ENCODE measurements at places on chromosomes 5 and 9.

GRCh38 chr9:98864281-98865174 lies 57.1 kb downstream of the GALNT12 start:
- no peak for DNase-seq

GRCh38 chr9:87270221-87270847 lies 227.3 kb upstream of the DAPK1 start:
- no peak for DNase-seq

- peak; percentile 52 for DNase-seq
Observed at GRCh38 chr5:76641514-76642120, 18.4 kb upstream of the F2RL2 start.

GRCh38 chr9:12874395-12874794 lies 99.6 kb downstream of the LURAP1L start:
- no peak for DNase-seq

DNA sequence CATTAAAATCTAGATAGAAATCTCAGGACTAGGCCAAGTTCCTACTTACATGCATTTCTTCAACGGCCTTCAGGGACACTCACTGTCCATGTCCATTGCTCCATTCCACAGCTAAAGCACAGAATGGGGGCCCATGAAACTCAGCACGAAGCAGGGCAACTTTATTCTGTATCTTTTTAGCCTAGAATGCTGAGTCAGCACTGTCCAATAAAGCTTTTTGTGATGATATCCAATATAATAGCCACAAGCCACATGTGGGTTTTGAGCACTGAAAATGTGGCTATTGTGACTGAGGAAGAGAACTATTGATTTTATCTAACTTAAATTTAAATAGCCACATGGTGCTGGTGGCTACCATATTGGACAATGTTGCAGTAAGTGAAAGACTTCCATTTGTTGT lies 21.6 kb downstream of the OTP start:
- DNase-seq, result no peak

GRCh38 chr9:127884427-127884911 lies 7.0 kb upstream of the AK1 start:
- no peak for DNase-seq

- DNase-seq, result no peak
Observed at GRCh38 chr5:88396000-88396535, 127.4 kb upstream of the TMEM161B start.

DNA sequence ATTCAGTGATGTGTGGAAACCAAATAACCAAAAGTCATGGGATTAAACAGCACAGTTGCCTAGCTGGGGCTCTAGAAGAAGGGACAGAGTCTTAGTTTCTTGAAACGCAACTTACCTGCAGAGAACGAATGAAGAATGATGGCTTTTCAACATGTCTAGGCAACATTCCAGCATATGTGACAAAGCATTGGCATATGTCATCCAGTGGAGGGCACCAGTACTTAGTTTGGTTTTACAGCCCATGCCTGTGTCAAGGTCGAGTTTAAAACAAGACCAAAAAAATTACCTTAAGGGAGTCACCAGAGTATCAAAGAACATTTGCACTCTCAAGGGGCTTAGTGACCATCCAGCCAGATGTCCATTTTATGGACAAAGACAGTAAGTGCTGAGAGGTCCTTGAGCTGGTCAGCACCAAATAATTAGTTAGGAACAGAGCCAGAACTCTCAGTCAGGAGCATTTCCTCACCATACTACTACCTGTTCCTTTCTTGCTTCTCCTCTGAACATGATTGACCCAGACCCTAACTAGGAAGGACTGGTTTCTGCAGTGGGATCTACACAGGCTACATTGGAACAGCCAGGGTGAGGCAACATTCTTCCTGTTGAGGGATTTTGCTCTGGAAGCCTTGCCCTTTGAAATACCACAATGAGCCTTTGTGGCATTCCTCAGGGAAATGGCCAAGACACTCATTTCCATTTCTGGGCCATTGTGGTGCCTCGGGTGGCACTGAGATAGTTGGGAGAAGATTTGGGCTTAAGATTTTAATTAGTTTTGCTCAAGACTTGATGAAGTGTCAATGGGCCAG lies 75.4 kb upstream of the ANKH start:
- no peak for DNase-seq

- DNase-seq, result no peak
Observed at GRCh38 chr5:158013939-158014338, 155.0 kb upstream of the CLINT1 start.

- no peak for DNase-seq
Observed at GRCh38 chr9:130639124-130639765, 25.1 kb upstream of the PRDM12 start.

DNA sequence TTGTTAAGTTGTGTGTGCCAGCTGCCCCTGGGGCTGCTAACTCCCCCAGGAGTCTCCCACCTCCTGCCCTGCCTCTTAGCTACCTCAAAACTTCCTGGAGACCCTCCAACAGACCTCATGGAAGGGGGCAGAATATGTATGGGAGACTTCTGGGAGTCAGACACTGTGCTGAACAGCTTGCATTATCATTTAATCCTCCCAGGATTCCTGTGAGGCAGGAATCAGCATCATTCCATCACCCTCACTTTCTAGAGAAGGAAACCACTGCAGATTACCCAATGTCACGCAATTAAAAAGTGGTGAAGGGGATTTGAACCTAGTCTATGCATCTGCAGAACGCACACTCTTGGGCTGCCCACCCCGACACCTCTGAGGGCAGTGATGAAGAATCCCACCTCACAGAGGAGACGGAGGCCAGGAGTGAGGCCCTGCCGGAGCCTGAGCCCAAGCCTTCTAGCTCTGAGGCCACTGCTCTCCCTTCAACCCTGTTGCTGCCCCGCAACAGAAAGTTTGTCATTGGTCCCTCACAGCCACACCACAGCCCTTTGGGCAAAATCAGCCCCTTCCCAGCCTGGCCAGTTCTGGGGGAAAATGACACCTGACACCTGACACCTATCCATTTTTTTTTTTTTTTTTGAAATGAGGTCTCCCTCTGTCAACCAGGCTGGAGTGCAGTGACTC lies 30.3 kb upstream of the IL17B start:
- DNase-seq, result no peak

GRCh38 chr5:149904293-149904886 lies 40.2 kb downstream of the PDE6A start:
- no peak for DNase-seq

GRCh38 chr5:10734037-10734709 lies 26.9 kb downstream of the DAP start:
- no peak for DNase-seq

DNA sequence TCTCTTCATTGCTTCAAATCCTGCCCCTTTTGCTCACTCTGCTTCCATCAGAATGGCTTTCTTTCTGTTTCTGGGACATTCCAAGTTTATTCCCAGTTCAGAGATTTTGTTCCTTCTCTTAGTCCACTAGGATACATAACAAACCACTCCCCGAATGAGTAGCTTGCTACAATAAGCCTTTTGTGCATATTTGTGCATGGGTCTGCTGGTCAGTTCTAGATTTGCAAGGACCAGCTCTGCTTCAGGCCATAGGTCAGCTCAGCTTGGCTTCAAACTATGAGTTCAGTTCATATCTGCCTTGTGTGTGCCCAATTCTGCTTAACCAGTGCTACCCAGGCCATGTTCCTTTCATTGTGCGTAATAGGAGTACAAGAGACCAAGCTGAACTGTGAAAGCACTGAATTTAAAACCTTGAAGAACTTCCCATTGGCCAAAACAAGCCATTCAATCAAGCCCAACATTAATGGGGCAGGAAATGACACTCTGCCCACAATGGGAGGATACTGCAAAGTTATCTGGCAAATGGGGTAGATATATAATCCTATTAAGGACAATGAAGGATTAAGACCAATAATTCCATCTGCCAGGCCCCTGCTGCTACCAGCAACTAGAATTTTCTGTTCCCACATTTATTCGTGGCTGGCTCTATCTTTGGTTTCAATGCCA lies 328.8 kb downstream of the PRELID2 start:
- no peak for DNase-seq

DNA sequence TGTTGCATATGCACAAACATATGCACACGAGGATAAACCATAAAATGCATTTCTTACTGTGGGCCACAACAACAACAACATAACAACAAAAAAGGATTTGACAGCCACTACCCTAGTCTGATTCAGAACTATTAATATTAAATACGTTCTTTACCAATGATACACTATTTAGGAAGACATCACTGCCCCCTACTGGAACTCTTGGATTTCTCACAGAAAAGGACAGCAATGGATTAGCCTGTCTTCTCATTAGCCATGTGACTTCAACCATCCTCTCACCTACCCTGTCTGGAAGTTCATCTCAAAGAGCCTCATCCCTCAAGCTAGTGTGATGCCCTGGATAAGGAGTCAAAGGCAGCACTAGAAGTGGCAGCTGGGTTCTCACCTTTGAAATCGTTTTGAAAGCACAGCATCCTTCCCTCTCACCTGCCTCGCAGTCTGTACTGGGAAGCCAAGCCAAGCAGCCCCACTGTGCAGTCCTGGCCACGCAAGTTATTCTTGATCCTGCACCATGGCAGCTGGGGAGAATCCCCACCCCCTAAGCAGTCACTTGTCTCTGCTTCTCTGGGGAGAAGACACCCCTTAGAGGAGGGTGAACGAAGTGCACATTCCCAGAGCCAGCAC lies 64.6 kb downstream of the SH3TC2 start:
- DNase-seq, result no peak

DNA sequence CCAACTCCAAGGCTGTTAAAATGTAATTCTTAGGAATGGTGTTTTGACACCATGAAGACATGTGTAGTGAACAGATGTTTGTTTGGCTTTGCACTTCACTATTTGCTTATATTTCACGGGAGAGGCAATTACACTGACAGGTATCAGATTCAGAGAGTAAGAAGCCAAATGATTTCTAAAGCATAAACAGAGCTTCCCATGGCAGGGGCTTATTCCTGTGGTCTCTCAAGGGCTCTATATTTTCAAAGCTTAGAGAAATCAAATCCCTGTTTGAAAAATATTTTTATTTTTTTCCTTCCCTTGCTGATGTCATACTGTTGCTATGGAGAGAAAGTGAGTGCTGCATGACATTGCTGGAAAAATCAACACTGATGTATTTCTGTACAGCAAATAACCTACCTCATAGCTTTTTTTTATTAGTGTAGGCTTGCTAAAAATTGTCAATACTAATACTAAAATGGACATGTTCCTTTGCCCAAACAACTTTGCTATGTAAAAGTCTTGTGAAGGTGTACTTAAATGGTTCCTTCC lies 161.4 kb downstream of the GIN1 start:
- no peak for DNase-seq

DNA sequence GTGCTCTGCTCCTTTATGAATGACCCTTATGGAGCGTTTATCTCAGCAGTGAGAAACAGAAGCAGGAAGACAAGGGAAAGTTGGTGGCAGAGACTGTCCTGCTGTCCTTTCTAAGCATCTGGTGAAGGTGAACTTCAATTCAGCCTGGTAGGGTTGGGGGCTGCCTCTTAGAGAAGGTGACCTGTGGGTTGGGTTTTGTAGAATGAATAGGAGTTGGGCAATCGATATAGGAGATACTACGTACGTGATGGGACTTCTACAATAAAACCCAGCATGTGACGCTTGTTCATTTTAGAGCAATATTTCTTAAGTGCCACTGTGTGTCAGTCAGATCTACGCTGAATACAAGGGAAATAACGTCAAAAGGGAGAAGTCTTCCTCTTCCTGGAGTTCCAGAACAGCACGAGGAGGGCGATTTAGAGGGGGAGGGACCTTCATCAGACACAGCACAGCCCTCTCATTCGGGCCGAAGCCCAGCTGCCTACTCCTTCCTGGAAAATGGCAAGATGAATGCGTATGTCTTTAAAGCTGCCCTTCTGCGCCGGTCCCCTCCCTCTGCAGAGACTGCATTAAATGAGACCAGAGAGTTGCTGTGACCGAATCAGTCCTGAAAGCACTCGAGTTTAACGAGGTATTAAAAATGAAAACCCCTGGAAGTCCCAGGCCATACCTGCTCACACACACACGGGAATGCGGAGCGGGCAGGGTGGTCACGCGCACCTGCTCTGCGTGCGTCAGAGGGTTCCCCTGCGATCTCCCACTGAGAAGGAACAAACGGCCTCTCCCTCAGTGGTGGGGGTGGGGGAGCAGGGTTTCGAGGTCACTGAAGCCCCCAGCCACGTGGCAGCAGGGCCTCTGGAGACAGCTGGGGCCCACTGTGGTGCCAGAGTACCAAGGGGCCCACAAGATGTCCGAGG lies 85.3 kb upstream of the SARDH start:
- no peak for DNase-seq

DNA sequence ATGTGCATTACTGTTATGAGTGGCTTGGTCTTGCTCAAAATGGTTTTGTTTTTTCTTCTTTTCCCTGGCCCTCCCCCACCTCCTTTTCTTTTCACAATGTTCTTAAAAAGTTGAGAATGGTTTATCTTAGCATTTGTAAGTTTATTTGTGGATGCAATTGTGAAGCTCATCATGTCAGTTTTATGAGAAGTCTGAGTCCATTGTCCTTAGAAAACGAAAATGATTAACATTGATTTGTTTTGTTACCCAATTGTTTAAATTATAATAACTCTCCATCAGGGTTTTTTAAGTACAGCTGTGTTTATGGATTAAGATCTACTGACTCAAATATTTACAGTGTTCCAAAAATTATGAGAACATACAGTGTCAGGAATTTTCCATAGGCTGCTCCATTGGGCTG lies 511.3 kb upstream of the PAPPA start:
- no peak for DNase-seq
